ENCODE measurements at places on chromosomes 7 and 10. TPM values are rescaled to one million over a fixed set of nuclear protein-coding genes. Genes with fewer than 3 reads are reported as not detected.

DNA sequence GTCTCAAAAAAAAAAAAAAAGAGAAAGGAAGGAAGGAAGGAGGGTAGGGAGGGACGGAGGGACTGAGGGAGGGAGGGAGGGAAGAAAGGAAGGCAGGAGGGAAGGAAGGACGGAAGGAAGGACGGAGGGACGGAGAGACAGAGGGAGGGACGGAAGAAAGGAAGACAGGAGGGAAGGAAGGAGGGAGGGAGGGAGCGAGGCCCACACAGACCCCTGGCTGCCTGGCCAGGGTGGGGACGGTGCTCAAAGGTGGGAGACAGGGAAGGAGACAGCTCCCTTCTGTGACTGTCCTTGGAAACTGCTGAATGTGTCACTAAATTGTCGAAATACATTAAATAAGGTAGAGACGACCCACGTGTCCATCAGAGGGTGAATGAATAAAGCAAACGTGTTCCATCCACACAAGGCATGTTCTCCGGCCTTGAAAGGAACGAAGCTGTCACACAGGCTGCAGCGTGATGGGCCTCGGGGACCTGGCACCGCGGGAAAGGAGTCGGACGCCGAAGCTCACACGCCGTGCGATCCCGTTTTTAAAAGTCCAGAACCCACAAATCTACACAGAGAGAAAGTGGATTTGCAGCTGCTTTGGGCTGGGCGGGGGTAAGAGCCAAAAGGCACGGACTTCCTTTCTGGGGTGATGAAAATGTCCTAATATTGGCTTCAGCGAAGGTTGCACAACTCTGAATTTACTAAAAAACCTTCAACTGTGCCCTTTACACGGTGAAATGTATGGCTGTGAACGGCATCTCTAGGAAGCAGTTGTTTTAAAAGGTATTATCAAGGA lies 23.3 kb downstream of the ADAP1 start:
- no peak for DNase-seq

- DNase-seq, result no peak
Measured at GRCh38 chr7:83111391-83111790, 51.3 kb downstream of the PCLO start.

GRCh38 chr10:14205233-14205632 lies 125.5 kb downstream of the FRMD4A start:
- DNase-seq, result no peak

DNA sequence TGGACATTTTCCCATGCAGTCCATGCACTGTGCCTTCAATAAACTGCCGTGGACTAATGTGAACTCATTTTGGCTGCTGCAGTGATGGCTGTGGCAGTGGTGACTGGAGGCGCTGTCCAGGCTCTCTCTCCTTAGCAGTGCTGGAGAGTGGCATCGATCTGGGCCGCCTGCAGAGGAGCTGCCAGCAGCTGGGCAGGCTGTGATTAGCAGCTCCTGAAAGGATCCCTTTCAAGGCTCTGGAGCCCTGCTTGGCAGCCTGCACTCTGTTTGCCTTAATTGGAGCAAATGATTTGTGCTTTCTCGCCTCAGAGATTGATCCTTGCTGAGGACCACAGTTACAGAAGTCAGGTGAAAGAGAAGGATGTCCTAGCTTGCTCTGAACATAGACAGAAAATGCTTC lies 130.1 kb upstream of the VWC2 start:
- no peak for DNase-seq

The TPK1 gene
- 9.3 TPM for total RNA-seq

The CDK14 gene
- 41.5 TPM for total RNA-seq

Measured in endothelial cell of umbilical vein (primary cell).